Stimulated activated CD4-positive, alpha-beta T cell treated with anti-CD3 and anti-CD28 coated beads, Interleukin-15, amount 100 ng/mL, for 1 hour (primary cell): ENCODE measurements at places on chromosomes 13 and 19.
A peak's percentile ranks its signal among the peaks of the same experiment; 100 is the strongest.

DNA sequence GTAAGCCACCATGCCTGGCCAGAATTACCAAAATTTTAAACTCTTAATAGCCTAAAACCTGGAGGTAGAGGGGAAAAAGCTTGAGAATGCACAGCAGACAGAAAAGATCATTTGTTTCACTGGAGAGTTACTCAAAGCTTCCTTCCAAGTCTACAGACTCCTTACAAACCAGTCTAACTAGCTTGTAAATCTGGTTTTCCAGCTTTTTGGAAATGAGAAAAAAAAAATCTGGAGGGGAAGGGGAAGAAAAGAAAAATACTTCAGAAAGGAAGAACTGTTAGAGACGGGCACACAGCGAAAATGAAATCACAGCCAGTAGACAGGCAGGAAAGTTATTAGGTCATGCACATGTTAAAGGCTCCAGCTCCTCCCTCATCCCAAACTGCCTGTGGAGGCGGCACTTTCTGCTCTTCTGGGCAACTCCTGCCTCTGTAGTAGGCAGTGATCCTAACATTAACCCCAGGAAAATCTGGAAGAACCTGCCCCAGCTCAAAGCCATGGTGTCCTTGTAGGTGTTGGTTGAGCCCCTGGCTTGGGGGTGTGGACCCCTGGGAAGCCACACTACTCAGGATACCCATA lies 17.3 kb downstream of the PARP4 start:
- no peak for DNase-seq

GRCh38 chr19:49287141-49287770 lies 37.7 kb downstream of the SLC6A16 start:
- DNase-seq = no peak

- DNase-seq = no peak
Measured at GRCh38 chr19:41888926-41889325, 5.9 kb downstream of the ARHGEF1 start.

GRCh38 chr19:33905937-33906577 lies 109.4 kb downstream of the KCTD15 start:
- DNase-seq = no peak

GRCh38 chr19:46321653-46322052 lies 24.8 kb downstream of the HIF3A start:
- DNase-seq = no peak

DNA sequence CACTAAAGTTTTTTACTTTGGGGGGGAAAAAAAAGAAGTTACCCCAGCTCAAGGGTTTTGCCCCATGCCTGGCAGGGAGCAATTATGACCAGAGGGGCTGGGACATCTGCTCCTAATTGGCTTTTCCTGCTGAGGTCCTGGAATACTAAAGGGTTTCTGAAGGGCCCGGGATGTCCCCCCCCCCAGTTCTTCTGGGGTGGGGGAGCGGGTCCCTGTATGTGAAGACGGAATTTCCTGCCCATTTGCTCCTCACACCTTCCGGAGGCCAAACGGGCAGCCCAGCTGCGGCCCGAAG lies 1.1 kb upstream of the DLL3 start:
- DNase-seq = no peak

- no peak for DNase-seq
Measured at GRCh38 chr13:28753208-28753892, 34.6 kb upstream of the SLC46A3 start.

GRCh38 chr13:67259208-67259607 lies 29.1 kb upstream of the PCDH9 start:
- DNase-seq = no peak

- no peak for DNase-seq
Measured at GRCh38 chr19:44927746-44928145, 13.3 kb downstream of the APOC1 start.

DNA sequence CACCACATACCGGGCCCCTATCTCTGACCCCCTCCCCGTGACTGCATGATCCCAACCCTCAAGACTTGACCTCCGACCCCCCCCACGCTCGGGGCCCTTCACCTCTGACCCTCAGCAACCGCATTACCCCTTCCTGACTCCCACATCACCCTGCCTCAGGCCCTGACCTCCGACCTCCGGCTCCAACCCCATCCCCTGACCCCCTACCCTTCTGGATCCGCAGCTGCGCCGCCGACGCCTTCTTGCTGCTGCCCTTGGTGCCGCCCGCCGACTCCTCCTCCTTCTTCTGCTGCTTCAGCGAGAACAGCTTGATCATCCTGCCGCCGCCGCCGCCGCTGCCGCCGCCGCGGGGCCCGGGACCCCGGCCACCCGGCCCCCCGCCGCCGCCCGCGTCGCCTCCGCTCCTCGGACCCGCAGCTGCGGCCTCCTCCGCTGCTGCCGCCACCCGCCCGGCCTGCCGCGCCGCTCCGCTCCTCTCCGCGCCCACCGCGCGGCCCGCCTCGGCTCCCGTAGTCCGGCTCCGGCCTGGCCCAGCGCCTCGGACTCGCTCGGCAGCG lies at the start of gene UBE2M:
Gene UBE2M, minus strand, starts transcription at position 546 of the 557 bp plus-strand sequence. Its CDS starts 230 bp downstream, at position 316.
- no peak for DNase-seq

GRCh38 chr13:76886292-76887075 lies at the start of gene KCTD12:
Gene KCTD12, minus strand, starts transcription at chr13:76886405. Its CDS starts 257 bp downstream, at chr13:76886148.
- DNase-seq = peak; percentile 73

DNA sequence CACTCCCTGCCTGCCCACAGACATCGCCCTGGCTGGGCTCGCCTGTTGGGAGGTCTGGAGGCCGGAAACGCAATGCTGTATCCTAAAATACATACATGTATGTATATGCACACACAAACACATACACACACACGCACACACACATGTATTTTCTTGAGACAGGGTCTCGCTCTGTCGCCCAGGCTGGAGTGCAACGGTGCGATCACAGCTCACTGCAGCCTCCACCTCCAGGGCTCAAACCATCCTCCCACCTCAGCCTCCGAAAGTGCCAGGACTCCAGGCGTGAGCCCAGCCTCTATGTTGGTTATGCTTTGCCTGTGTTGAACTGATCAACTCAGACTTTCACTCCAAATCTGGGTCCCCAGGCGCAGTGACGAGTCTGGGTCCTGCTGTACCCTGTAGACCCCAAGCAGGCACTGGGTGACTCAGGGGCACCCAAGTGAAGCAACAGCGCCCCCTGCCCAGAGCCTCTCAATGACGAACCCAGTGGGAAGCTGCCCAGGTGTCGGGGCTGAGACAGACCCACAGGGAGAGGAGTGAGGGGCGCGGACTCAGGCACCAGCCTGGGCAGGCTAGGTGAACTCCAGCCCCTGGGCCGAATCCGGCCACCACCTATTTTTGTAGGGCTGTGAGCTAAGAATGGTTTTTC lies 27.4 kb upstream of the CACTIN start:
- DNase-seq = no peak

DNA sequence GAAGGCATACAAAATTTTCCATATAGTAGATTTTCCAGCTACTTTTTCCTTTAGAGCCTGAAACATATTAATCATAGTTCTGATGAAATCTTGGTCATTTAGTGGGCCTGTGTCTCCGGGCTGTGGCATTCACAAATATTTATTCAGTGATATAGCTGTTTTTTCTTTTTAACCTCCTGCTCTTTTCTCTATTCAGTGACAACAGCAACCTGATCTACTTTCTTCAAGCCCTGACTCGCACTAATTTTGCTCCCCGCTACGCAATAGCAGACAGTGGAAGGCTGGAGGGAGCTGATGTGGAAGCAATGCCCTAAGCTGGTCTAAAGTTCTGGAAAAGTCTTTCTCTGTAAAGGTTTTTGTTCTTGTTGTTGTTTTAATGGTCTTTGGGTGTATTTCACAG lies 289.7 kb downstream of the SLITRK6 start:
- no peak for DNase-seq

DNA sequence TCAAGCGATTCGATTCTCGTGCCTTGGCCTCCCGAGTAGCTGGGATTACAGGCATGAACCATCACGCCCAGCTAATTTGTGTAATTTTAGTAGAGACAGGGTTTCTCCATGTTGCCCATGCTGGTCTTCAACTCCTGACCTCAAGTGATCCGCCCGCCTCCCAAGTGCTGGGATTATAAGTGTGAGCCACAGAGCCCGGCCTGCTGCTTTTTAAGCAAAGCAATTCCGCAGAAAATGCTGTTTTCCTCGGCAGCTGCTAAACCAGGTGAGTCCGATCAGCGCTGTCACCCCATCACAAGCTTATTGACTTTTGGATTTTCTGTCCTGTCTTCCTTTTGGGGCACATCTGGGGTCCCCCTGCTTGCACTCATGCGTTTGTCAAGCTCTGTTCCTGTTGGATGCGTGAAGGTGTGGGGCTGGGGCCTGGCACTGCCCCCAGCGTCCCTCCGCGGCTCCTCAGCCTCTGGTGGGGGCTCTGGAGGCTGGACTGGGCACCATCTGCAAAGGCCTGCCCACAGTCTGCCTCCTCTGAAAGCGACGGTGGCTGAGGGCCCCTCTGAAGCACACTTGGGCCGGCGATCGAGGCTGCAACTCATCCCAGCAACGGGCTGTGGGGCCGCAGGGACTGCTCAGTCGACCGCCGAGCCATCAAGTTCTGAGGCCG lies 25.7 kb downstream of the CEBPG start:
- DNase-seq = no peak

DNA sequence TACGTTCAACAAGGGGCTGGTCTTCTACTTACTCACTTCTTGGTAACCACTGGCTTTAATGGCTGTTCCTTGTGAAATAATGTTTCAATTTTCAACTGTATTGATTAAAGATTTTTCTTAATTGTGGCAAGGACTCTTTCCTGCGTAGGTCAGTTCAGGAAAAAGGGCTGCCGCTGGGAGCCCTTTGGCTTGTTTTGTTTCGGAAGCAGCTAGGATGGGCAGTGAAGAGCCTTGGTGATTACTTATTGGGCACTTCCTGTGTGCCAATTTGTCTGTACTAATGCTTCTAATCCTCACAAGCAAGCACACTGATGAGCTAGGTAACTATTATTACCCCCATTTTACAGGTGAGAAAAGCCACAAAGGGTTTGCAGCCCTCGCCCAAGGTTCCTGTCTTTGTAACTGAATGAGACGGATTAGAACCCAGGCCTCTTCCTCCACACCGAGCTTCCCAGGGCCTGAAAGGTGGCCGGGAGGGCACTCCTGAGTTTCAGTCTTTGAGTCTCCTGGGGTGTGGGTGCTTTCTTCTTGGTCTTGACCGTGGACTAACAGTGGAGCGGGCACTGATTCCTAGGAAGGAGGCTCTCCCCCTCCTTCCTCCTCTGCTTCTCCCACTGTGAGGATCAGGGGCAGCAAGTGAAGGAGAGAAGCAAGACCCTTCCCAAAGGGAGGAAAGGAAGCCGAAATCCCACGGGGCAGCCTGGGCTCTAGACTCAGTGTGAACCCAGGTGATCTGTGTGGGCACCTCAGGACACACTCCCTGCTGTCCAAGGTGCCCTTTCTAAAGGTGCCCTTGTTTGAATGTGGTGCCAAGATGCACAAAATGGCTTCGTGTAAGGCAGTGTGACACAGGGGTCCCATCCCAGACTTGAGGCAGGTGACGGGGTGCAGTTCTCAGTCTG lies 3.7 kb downstream of the COL4A2 start:
- no peak for DNase-seq

DNA sequence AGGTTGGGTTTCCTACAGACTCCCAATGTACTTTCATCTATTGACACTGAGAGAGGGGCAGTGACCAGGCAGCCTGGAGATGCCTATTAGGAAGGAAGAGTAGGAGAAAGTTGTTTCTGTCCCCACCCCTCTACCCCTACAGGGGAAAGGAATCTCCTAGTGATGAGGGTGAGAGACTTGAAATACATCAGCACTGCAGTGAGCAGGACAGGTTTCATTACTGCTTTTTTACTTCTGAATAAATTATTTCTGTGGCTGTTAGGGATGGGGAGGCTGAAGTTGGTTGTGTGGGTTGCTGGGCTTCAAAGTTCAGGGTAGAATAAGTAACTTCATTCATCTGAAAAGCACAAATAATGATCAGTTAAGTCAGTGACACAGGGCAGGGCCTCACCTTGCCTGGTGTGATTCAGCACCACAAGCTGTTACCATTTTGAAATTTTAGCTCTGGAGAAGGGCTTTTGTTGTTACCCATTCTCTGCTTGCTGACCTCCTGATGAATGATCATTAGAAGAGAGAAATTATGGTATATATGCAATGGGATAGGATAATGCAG lies 19.3 kb downstream of the CEACAM1 start:
- no peak for DNase-seq

DNA sequence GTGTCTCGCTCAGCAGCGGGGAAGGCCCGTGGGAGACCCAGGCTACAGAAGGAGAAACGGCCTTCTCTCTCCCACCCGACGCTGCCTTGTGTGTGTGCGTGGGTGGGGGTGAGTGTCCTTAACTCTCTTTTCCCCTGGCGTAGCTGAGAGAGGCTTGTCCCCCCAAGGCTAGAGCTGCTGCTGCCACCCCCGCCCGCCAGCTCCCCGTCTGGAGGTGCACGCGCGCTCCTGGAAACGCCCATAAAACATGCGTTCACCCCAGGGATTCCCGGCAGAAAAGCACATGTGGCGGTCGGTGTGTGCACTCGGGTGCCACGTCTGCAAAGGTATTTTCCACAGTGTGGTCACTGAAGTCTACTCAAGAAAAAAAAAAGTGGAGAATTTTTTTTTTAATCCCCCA lies 36.1 kb downstream of the GADD45B start:
- DNase-seq = no peak

GRCh38 chr19:45130888-45131615 lies 29.7 kb downstream of the NKPD1 start:
- no peak for DNase-seq
